ENCODE measurements at places on chromosomes 13 and 19.

- no peak for DNase-seq
Observed at GRCh38 chr19:1815605-1816529, 3.8 kb upstream of the ATP8B3 start.

DNA sequence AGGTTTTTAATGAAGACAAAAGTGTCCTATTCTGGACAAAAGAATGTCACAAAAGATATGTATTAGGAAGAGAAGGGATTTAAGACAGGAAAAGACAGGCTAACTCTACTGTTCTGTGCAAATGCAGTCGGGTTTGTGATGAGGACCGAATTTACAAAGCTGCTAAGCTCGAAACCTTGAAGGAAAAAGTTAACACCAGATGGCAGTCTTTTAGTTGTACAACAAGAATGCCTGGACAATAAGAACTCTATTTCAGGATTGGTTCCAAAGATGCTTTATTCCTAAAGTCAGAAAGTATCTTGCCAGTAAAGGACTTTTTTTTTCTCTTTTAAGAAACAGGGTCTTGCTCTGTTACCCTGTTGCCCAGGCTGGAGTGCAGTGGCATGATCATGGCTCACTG lies 51.1 kb downstream of the HS6ST3 start:
- no peak for DNase-seq

DNA sequence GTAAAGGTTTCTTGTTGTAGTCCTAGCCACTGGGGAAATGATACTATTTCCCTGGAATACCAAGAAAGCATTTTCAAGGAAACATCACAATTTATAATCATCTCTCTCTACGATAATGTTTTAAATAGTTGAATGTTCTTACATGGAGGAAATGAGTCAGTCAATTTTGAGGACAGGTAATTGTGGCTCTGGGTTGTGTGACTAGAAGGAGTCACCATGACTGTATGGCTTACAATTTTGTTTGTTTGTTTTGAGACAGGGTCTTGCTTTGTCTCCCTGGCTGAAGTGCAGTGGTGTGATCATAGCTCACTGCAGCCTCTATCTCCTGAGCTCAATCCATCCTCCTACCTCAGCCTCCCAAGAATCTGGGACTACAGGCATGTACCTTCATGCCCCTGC lies 47.4 kb downstream of the COG3 start:
- no peak for DNase-seq

DNA sequence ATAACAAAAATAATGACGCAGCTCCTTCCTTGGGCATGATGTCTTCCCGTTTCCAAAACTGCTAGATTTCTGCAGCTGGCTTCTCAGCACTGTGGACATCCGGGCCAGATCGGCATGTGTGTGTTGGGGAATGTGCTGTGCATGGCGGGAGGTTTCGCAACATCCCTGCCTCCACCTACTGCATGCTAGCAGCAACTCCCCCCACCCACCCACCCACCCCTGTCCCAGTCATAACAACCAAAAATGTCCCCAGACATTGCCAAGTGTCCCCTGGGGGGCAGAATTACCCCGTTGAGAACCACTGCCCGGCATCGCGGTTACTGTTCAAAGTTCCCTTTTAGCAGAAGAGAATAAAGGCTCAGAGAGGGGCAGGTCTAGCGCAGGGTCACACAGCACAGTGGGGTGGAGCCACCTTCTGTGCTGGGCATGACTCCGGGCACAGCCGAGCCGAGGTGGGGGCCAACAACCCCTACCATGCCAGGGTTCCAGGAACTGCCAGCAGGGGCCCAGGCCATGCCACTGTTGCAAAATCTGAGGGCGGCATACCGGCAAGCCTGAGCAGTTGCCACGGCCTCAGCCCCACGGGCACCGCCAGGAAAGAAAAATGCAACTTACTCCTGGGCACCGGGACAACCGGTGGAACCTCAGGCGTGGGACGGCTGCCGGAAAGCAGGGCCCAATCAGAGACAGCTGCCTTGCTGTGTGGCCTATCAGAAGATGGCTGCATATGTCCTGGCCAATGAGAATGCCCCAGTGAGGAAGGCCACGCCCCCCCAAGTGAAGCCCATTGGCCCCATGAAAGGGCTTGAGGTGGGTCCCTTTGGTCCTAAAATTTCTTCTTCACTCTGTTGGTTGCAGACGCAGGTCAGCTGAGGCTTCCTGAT lies 22.5 kb upstream of the NFIC start:
- no peak for DNase-seq

DNA sequence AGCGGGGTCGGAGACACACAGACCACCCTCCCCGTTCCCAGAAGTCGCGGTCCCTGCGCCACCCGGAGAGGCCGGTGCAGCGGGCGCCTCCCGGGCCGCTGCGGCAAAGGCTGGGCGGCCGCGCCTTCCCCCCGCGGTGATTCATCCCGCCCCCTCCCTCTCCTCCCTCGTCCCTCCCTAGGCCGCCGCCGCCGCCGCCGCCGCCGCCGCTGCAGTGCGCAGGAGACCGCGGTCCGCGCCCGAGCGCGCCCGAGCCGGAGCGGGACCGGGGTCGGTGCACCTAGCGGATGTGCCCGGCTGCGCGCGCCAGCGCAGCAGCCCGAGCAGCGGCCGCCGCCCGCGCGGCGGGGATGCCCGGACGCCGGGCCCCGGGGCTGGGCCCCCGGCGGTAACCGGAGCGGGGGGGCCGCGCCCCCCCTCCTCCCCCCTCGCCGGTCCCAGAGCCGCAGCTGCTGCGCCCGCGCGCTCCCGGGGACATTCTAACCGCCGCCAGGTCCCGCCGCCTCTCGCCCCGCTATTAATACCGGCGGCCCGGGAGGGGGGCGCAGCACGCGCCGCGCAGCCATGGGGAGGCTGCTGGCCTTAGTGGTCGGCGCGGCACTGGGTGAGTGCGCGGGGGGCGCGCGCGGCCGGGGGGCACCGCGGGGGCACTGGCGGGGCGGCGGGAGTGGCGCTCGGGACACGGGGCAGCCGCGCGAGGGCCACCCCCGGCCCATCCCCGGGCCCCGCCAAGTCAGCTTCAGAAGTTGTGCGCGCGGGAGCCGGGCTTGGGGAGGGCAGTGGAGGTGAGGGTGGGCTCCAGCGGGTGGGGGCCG lies at the start of gene SCN1B:
Gene SCN1B, plus strand, starts transcription at position 214 of the 815 bp plus-strand sequence. Its CDS starts 351 bp downstream, at position 565.
- DNase-seq = peak; percentile 71

GRCh38 chr19:38852231-38853044 lies 2.7 kb upstream of the HNRNPL start:
- DNase-seq = peak; percentile 83

GRCh38 chr13:95146486-95146885 lies 154.8 kb downstream of the ABCC4 start:
- DNase-seq = no peak

- DNase-seq = no peak
Observed at GRCh38 chr13:85601526-85601925, 197.7 kb downstream of the SLITRK6 start.

DNA sequence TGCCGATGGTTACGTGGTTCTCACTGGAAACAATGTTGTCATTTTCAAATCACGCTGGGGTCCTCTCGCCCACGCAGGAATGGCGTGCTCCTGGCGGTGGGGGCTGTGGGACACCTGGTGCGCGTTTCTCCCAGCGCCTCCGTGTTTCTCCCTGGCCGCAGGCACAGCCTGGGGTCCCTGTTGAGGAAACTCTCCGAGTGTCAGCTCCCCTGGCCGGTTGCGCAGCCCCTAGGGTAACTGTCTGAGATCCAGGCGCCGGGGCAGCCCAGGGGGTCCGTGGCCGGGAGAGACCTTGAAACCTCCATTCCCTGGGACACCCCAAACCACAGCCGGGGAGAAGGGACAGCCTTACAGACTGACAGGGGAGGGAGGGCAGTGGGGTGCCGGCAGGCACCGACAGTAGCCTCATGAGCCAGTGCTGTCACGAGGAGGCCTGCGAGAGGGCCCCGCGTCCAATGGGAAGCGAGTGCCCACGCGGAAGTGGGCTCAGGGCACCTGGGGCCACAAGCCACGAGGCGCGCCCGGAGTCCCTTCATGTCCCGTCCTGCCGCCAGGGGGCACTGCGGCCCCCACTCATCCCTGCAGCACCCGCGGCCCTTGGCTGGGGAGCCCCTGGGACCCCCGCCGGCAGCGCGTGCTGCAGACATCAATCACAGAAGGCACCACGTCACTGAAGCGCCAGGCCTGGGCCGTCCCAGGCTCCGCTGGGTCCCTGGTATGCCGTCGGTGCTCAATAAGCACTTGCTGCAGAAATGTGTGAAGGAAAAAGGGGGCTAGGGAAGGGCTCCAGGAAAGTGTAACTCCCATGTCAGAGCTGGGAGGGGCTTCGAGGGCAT lies 9.5 kb downstream of the ADAMTSL5 start:
- DNase-seq = peak; percentile 71

- no peak for DNase-seq
Observed at GRCh38 chr19:18900700-18901481, 4.9 kb upstream of the CERS1 start.

- peak; percentile 61 for DNase-seq
Observed at GRCh38 chr19:17125728-17126677, 50.4 kb downstream of the MYO9B start.

DNA sequence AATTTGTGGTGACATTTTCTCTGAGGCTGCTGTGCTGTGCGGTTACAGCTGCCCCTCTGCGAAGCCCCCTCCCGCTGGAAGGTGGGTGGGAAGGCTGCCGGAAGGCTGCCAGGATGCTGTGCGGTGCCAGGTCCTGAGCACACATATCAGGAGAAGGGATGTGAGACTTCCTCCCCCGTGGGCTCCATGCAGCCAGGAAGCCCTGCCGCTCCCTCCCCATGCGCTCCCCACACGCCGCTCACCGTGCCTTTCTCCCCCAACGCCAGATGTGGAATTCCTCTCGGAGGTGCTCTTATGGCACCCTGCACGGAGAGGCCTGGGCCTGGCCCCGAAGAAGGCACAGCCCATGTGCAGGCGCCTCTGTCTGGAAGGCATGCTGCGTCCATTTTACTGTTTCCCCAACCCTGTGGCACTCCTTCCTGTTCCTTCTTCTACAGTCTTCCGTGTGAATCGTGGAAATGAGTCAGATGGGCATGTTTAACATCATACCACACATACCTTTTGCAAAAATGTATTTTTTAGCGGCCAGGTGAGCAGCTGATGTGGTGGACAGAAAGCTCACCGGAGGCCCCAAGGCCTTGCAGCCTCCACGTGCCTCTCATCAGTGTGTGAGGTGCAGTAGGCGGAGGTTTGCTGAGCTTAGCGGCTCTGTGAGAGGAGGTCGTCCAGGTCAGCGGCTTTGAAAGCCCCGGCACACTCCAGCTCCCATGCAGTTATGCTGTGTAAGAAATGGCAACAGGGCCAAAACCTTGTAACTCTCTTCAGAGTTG lies 88.0 kb downstream of the ATP11A start:
- no peak for DNase-seq

DNA sequence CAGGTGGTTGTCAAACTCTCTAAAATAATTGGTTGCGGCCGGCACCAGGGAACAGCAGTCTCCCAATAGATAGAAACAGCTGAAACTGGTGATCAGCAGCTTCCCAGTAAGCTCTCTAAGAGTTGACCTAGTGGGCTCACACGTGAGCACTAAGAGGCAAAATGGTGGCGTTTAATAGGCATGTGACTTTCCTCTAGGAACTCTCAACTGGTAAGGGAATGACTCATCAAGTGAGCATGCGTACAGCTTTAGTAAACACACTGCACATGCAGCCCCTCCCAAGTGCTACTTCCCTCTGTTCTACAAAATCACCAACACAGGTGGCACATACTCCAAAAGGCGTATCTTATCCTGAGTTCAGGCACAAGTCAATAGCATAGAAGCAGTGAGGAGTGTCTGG lies 41.7 kb downstream of the TNFSF11 start:
- no peak for DNase-seq

- no peak for DNase-seq
Observed at GRCh38 chr19:15633082-15633835, 7.4 kb upstream of the CYP4F3 start.

GRCh38 chr19:4099041-4099764 lies 24.7 kb downstream of the MAP2K2 start:
- no peak for DNase-seq

DNA sequence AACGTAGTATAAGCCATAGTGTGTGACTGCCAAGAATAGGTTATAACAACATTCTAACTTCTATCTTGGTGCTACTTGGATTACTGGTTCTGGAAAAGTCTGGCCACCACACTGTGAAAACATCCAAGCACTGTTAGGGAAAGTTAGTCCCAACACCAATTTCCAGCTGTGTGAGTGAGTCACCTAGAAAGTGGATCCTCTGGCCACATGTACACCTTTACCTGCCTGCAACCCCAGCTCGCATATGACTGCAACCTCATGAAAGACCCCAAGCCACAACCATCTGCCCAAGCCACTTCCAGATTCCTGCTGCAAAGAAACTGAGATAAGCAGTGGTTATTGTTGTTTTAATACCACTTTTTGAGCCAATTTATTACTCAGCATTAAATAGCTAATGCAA lies 404.5 kb downstream of the KCTD12 start:
- no peak for DNase-seq

- DNase-seq = no peak
Observed at GRCh38 chr13:79283742-79284141, 122.3 kb downstream of the RBM26 start.

- no peak for DNase-seq
Observed at GRCh38 chr13:77449265-77449664, 86.2 kb upstream of the SCEL start.

GRCh38 chr13:95509521-95510310 lies 42.8 kb upstream of the CLDN10 start:
- DNase-seq = no peak

DNA sequence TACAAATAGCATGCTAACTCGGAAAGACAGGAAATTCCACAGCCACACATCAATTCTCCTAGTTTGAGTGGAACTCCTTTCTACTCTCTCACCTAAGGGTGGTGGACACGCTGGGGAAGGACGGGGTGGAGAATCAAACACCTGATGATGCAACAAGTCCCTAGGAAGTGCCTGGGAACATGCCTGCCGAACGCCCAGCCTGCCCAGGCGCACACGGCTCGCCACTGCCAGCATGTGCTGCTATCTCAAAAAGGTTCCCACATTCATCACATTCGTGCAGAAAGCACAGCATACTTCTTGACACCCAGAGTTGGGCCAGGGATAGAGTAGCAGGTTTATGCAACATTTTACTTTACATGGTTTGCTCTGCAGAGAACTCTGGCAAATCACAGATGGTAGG lies 164.6 kb downstream of the ABCC4 start:
- DNase-seq = no peak

DNA sequence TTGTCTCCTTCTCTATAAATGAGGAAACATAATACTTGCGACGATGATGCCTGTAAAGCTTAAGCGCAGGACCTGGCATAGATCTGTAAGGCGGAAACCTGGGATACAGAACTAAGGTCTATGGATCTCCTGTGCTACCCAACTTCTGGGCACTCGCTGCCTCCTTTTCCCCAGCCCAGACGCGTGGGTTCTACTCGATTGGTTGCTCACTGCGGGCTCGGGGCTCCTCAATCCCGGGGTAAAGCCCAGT lies 615 bp upstream of the PSMC4 start:
- no peak for DNase-seq
